ENCODE measurements at places on chromosomes 3 and 15.

- DNase-seq: no peak
Measured at GRCh38 chr3:184441202-184441900, 61.5 kb downstream of the CHRD start.

DNA sequence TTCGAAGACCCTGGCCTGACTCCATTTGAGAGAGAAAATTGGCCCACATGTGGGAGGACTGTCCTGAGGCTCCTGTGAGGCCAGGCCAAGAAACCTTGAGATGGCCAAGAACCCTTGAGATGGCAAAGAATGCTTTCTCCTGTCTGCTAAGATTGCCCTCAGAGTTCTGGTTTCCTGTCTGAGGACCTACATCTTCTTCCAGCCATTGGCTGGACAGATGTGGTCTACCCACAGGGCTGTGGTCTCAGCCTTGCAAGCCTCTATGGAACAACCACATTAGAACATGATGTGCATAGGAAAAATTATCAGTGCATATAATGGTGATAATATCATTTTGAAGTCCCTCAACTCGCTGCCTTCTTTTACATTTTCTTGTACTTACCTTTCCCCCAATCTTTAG, 10.8 kb upstream of the RASA2 start:
- peak; percentile 56 for DNase-seq

- DNase-seq: no peak
Measured at GRCh38 chr15:96501362-96501761, 170.9 kb downstream of the NR2F2 start.

DNA sequence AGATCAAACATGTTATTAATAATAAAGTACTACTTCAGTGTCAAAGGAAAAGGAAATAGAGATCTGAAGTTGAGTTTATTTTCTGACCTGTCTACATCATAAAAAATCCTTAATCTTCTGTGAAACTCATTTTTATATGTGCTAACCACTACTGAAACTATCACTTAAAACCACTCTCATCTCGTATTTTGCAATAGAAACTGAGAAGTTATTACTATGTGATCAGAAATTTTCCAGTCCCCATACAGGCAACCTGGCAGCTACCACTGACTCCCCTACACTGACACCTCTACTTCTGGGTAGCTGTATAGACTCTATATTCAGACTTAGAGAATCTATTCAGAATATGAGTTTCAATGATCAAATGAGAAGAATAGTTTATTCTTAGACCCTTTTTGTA, 8.3 kb downstream of the HDGFL3 start:
- peak; percentile 66 for DNase-seq

DNA sequence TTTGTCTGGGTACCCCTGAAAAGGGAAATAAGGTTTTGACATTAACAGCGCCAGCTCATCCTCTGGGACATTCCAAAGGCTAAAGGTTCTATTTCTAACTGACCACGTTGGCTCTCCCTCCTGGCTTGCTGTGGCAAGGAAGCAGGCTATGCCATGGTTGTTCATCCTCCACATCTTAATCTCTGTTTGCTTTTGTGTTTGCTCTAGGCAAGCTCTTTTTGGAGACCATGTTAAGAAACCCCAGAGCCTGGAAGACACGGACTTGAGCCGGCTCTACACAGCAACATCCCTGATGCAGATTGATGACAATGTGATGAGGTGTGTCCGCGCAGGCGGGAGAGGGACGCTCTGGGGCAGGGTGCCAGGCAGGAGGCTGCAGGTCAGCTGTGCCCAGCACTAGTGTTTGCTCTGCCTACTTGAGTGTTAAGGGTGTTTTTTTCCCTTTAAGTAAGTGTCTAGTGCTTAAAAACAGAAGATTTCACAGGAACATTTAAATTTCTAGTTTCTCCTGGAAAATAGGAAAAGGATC, 33.3 kb downstream of the RLBP1 start:
- no peak for DNase-seq

- peak; percentile 62 for DNase-seq
Measured at GRCh38 chr3:72413228-72413627, 435.0 kb downstream of the SHQ1 start.

DNA sequence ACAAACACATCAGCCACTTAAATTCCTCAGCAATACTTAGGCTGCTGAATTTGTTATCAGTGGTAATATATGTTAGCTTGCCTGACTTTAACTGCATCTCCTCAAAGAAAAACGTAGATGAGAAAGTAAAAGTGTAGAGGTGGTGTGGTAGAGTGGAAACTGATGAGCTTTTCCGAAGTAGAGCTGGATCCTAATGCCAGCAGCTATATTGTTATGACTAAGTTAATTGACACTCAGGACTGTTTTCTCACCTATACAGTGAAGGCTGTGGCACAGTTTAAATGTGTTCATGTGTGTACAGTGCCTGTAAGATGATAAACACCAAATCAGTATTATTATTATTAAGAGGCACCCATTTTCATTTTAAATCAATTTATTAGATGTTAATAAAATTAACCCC, 174.9 kb downstream of the TNIK start:
- DNase-seq: peak; percentile 73

DNA sequence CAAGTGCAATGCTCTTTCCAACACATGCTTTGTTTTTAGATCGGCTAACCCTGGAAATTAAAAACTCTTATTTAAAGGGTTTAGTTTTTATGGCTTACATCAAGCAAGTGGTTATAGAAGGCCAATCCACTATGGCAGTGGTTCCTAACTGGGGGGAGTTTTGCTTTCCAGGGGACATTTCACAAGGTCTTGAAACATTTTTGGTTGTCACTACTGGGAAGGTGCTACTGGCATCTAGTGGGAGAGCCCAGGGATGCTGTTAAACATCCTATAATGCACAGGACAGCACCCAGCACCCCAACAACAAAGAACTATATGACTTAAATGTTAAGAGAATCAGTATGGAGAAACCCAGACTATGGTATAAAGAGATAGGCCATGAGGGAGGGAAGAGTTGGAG, 439.0 kb downstream of the NTRK3 start:
- DNase-seq: no peak

Measured in activated CD4-positive, alpha-beta T cell treated with anti-CD3 and anti-CD28 coated beads, Interleukin-2, Interleukin-6, amounts not matched to agents 100 ng/mL and 50 ng/mL, durations not matched to agents 16 hours and 8 hours (primary cell).